ENCODE measurements at places on chromosomes 7 and 10.

- DNase-seq = peak; percentile 38
Measured at GRCh38 chr7:31192986-31193385, 140.9 kb downstream of the ADCYAP1R1 start.

DNA sequence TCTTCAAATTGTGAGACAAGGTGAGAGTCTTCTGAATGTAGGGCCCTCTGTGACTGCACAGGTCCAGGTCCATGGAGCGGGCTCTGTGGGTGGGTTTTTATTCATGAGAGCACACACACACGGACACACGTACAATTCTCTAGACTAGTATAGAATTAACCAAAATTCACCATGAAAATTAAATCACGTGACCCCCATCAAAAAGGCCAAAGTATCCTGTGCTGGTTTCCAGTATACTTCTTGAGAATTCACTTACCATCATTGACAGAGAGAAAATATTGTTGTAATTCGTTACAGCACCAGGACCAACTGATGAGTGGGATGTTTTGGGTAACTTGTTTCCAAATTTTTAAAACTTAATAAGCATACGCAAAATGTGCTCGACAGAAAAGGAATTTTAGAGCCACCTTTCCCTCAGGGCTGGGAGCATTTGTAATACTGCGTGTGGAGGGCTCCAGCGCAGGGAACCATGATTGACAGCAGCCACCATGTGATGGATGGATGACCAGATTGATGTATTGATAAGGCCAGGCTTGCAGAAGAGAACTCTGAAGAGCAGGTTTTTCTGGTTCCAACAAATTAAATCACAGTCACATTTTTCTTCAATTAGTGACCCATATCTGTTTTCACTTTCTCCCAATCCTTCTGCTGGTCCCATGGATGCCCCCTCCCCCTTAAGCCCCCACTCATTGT lies 14.9 kb upstream of the DNTT start:
- DNase-seq = no peak

DNA sequence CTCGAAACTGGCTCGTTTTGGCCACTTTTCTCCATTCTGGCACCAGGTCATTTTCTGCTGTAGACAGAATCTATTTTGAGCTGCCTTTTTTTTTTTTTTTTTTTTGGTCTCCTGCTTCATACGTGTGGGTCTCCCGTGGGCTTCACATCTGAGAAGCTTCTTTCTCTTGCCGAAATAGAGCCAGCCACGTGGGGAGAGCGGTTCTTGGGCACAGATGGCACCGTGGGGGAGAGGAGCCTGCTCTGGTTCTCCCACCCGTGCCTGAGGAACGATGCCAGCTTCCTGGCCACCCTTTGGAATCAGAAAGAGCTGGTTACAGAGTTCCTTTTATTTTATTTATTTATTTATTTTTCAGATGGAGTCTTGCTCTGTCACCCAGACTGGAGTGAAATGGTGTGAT lies 48.7 kb upstream of the OCM2 start:
- DNase-seq = no peak

- DNase-seq = no peak
Measured at GRCh38 chr7:122416336-122416735, 111.8 kb upstream of the FEZF1 start.

DNA sequence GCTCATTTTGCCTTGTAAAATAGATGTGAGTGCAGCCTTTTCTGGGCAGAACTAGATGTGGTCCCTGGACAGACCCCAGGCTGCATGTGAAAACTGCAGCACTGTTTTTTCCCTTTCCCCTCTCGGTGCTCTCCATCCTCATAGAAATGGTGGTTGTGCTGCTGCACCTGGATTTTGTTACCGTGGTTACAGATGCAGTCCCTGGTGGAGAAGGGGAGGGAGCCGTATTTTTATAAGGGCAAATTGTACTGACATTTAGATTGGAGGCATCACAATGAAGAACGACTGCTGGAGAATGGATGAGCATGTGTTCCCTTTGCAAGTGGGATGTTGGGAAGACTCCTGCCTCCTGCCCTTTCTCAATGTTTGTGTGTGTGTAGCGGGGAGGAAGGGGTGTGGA lies 469.9 kb downstream of the CCSER2 start:
- no peak for DNase-seq

Data from fibroblast of upper back skin (primary cell).